Fibroblast of gingiva (primary cell): ENCODE measurements at places on chromosomes 2 and 18.

DNA sequence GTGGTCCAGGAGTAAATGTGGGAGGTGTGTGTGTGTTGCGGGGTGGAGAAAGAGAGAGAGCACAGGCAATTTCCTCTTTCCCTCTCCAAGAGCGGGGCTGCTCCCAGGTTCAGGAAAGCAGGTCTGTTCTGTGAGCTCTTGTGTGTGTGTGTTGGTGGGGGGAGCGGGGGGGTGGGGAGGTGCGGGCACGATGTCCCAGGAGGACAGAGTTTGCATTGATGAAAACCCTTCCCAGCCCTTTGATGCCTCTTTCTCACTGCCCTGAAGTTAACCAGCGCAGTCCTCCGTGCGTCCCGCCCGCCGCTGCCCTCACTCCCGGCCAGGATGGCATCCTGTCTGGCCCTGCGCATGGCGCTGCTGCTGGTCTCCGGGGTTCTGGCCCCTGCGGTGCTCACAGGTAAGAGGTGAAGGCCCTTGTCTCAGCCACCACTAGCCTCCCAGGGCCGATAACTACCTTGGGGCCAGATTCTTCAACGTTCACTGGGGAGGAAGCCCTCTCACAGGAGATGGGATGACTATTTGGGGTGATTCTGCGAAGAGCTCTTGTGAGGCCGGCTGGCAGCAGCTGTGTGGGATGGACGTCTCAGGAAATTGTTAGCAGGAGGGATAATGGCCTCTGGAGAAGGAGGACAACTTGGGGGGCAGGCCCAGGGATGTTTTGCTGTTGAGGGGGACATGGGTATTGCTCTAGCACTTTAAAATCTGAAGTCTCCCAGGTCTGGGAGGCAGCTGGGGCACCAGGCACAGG is at the start of gene SNORC:
Gene SNORC (plus strand): TSS at position 247 of the 748 bp plus-strand sequence. CDS start 78 bp downstream, at position 325.
- no peak for DNase-seq

- DNase-seq: peak; percentile 26
Observed at GRCh38 chr2:27833931-27834330, 56.3 kb downstream of the RBKS start.

- no peak for DNase-seq
Observed at GRCh38 chr18:51123481-51123880, 74.0 kb downstream of the MEX3C start.

DNA sequence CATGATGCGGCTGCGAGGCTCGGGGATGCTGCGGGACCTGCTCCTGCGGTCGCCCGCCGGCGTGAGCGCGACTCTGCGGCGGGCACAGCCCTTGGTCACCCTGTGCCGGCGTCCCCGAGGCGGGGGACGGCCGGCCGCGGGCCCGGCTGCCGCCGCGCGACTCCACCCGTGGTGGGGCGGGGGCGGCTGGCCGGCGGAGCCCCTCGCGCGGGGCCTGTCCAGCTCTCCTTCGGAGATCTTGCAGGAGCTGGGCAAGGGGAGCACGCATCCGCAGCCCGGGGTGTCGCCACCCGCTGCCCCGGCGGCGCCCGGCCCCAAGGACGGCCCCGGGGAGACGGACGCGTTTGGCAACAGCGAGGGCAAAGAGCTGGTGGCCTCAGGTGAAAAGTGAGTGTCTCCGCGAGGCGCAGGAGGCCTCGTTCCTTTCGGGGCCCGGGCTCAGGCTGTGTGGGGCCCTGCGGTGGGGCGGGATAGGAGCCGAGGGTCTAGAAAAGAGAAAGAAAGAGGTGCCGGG is 520 bp downstream of the GLS start:
- no peak for DNase-seq

GRCh38 chr2:171995586-171995985 is 4.2 kb upstream of the METAP1D start:
- DNase-seq: peak; percentile 91

DNA sequence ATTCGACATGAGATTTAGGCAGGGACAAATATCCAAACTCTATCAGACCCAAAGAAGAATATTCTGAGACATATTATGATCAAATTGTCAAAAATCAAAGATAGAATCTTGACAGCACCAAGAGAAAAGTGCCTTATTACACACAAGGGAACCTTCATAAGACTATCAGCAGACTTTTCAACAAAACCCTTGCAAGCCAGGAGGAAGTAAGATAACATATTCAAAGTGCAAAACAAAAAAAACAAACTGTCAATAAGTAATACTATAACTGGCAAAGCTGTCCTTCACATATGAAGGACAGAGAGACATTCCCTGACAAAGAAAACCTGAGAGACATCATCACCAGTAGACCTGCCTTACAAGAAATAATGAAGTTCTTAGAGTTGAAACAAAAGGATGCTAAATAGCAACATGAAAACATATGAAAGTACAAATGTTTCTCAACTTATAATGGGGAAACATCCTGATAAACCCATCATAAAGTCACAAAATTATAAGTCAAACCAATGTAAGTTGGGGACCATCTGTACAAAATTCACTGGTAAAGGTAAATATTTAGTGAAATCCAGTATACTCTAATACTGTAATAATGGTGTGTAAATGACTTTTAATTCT is 76.6 kb downstream of the FAM171B start:
- DNase-seq: no peak

- DNase-seq: no peak
Observed at GRCh38 chr2:190156530-190157212, 94.1 kb upstream of the MSTN start.

- DNase-seq: peak; percentile 36
Observed at GRCh38 chr2:195498176-195498575, 158.8 kb upstream of the SLC39A10 start.

- DNase-seq: no peak
Observed at GRCh38 chr2:109619032-109619615, 5.0 kb downstream of the SOWAHC start.

DNA sequence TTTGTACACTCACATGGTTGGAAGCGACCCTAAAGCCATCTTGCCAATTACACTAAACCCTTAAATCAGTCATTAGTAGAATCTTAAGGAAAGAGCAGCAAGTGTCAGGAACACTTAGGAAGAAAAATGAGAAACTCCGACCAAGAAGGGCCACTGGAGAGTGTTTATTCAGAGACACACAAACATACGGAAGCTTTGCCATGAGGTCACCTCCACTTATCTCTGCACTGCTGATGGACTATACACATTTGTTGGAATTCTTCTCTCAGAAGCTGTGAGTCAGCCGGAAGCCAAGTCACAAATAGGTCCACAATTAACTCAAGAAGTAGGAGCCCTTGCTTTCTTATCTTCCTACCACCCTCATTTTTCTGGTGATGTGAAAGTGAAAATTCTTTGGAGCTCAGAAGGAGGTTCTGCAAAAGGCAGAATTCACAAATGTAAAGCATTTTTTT is 21.6 kb downstream of the BMP10 start:
- DNase-seq: no peak

- DNase-seq: peak; percentile 54
Observed at GRCh38 chr18:47215554-47216138, 35.8 kb downstream of the SKOR2 start.

DNA sequence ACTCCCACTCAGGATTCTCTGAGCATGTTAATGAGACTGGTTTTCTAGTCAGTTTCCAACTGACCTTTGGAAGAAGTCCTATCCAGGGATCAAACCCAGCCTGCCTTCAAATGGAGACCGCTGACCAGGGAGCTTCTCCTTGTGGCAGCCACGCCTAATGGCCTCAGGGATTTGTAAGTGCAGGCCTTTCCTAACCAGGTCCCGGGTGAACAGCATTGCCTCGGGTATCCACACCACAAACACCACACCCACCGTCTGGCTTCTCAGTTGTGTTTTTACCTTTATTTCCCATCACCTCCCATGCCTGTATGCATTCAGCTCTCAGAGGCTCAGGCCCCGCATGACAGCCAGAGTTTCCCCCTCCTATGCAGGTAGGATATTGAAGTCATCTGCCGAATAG is 406.3 kb upstream of the HS6ST1 start:
- DNase-seq: no peak

DNA sequence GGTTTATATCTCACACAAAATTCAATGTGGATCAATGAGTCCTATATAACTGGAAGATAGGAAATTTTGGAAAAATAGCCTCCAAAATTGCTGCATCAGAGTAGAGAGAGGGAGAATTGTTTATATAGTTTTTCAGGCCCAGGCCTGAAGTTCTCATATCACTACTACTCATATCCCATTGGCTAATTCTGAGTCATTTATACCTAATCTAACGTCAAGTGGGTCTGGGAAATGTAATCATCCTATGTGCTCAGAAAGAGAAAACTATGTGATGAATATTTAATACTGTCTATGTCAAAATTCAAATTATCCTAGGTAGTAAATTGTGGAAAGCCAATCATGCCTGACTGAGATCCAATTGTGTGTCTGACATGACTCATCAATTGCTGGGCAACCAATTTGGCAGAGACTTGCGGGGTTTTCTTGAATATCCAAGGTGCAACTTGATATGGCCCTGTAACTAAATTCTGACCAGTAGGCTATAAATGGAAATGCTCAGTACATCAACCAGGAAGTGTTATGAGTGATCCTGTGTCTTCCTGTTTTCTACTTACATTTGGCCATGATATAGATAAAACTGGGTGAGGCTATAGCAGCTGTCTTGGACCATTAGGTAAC is 744.4 kb downstream of the KCNJ3 start:
- DNase-seq: peak; percentile 55

- DNase-seq: no peak
Observed at GRCh38 chr2:56040834-56041233, 117.3 kb upstream of the EFEMP1 start.

DNA sequence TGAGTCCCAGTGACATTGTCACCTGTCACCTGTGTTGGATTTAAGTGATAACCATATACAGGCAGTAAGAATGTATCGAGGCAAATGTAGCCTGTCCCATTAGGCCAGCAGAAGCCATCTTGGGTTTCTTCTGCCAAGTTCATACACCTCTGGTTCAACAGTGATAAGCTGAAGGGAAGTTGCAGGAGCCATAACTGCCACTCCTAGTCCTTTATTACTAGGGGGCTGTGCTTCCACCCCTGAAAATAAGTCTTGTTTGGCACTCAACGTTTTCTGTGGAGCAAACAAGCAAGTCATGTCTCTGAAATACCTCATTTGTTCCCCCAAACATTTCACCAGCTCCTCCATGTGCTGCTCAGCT is 58.1 kb upstream of the ALPP start:
- DNase-seq: no peak

GRCh38 chr18:46868169-46868921 is 49.0 kb downstream of the PIAS2 start:
- no peak for DNase-seq

GRCh38 chr2:239476029-239476756 is 75.4 kb upstream of the HDAC4 start:
- no peak for DNase-seq

- no peak for DNase-seq
Observed at GRCh38 chr2:189047171-189047888, 73.2 kb downstream of the COL3A1 start.

GRCh38 chr2:121598087-121598486 is 51.2 kb downstream of the CLASP1 start:
- DNase-seq: no peak

- DNase-seq: peak; percentile 35
Observed at GRCh38 chr2:166127217-166128155, at the start of gene SCN1A. TSS of gene SCN1A (minus strand) at chr2:166128020. CDS start at chr2:166073621, 54,399 bp downstream.

DNA sequence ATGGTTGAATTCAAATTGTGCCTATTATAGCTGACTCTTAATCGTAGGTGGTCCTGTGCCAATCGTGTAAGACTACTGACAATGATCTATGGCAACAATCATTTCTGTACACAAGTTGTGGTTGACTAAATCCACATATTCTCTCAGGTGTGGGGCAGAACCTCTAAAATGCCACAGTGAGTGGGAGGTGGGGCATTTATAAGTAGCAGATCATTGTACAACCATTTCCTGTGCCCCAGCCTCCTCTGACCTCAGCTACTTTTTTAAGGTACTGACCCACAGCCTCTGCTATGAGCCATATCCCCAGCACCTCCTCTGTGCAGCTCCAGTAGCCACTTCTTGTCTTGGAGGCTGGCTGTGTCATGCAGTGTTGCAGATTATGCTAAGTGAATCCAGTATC is 48.6 kb upstream of the RAPH1 start:
- no peak for DNase-seq

DNA sequence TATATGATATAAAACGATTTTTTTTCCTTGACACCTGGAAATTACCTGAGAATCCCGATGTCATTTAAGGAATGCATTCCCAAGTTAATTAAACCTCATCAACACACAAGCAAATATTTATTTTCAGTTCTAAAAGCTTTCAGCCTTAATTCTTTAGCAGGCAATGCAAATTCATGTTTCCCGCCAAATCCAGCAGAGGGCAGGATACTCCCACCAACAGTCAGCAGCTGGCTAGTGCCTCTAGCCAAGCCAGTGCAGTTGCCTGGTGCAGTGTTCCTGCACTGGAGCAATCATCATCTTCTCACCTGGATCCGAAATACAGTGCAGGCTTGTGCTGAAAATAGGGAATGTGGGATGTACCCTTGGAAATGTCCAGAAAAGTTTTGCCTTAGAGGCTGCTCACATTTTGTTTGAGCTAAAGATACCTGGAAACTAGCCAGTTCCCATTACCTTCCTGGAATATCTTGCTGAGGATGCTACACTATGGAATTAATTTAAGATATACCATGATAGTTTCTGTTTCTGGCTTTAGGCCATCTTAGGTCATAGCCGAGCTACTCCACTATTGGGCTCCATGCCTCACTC is 48.4 kb upstream of the CYTIP start:
- peak; percentile 62 for DNase-seq

- no peak for DNase-seq
Observed at GRCh38 chr2:113973810-113974209, 83.9 kb downstream of the ACTR3 start.

GRCh38 chr18:7466190-7466589 is 100.9 kb upstream of the PTPRM start:
- DNase-seq: no peak

- no peak for DNase-seq
Observed at GRCh38 chr18:339200-339599, 71.4 kb upstream of the THOC1 start.

- no peak for DNase-seq
Observed at GRCh38 chr2:86434290-86434689, 6.9 kb upstream of the KDM3A start.

- no peak for DNase-seq
Observed at GRCh38 chr2:128324008-128324896, 5.6 kb upstream of the HS6ST1 start.

- peak; percentile 31 for DNase-seq
Observed at GRCh38 chr18:28766721-28767120, 589.8 kb upstream of the CDH2 start.

GRCh38 chr2:99698896-99699295 is 209.1 kb upstream of the REV1 start:
- no peak for DNase-seq
